T-helper 17 cell (primary cell): ENCODE measurements at places on chromosomes 1 and 21. TPM values are rescaled to one million over a fixed set of nuclear protein-coding genes. Genes with fewer than 3 reads are reported as not detected.

ADAMTSL4 gene
- total RNA-seq = 0.39 TPM

TSPAN2 gene
- total RNA-seq = 14.2 TPM

KIAA1614 gene
- total RNA-seq = 0.08 TPM

ZBTB8B gene
- total RNA-seq = not detected

SVBP gene
- total RNA-seq = 18.8 TPM

OTUD3 gene
- total RNA-seq = 16.9 TPM

ST6GALNAC3 gene
- 0.87 TPM for total RNA-seq

MMEL1 gene
- 3.8 TPM for total RNA-seq

PHLDA3 gene
- total RNA-seq = 1.6 TPM

PRPF38B gene
- total RNA-seq = 134 TPM

CATSPERE gene
- total RNA-seq = 0.18 TPM

ETV3L gene
- total RNA-seq = not detected

CACNA1S gene
- total RNA-seq = not detected

S100A7A gene
- total RNA-seq = not detected

APOBEC4 gene
- not detected for total RNA-seq

ELAPOR1 gene
- total RNA-seq = 30.6 TPM

COL11A1 gene
- not detected for total RNA-seq

CD164L2 gene
- total RNA-seq = not detected

KCNJ9 gene
- total RNA-seq = not detected

CENPF gene
- 2.0 TPM for total RNA-seq

ATP1A4 gene
- not detected for total RNA-seq

GJA4 gene
- 0.55 TPM for total RNA-seq

TBX15 gene
- total RNA-seq = not detected

SERTAD4 gene
- not detected for total RNA-seq

CYP4X1 gene
- not detected for total RNA-seq

CHIA gene
- not detected for total RNA-seq

CYP4A11 gene
- not detected for total RNA-seq

MAP1LC3C gene
- not detected for total RNA-seq

EYA3 gene
- 12.5 TPM for total RNA-seq

SELP gene
- 2.3 TPM for total RNA-seq

DTL gene
- 1.7 TPM for total RNA-seq

SPSB1 gene
- total RNA-seq = 7.7 TPM

UMODL1 gene
- total RNA-seq = 0.23 TPM

OPRD1 gene
- not detected for total RNA-seq

FCN3 gene
- total RNA-seq = not detected

CHI3L1 gene
- total RNA-seq = not detected

HSD3B1 gene
- not detected for total RNA-seq

TNFRSF8 gene
- 0.34 TPM for total RNA-seq

BRINP3 gene
- not detected for total RNA-seq

KLHDC7A gene
- total RNA-seq = not detected

CHAF1B gene
- total RNA-seq = 2.4 TPM

KIF26B gene
- total RNA-seq = not detected

C1orf226 gene
- not detected for total RNA-seq

FHAD1 gene
- total RNA-seq = not detected

SPRR1B gene
- not detected for total RNA-seq

LDLRAD1 gene
- total RNA-seq = not detected

PCSK9 gene
- not detected for total RNA-seq
